ENCODE measurements at places on chromosomes 4 and X.

- DNase-seq, result no peak
Observed at GRCh38 chr4:161704653-161705052, 459.1 kb downstream of the FSTL5 start.

GRCh38 chr4:88350786-88351185 is 27.9 kb upstream of the HERC6 start:
- DNase-seq, result no peak

DNA sequence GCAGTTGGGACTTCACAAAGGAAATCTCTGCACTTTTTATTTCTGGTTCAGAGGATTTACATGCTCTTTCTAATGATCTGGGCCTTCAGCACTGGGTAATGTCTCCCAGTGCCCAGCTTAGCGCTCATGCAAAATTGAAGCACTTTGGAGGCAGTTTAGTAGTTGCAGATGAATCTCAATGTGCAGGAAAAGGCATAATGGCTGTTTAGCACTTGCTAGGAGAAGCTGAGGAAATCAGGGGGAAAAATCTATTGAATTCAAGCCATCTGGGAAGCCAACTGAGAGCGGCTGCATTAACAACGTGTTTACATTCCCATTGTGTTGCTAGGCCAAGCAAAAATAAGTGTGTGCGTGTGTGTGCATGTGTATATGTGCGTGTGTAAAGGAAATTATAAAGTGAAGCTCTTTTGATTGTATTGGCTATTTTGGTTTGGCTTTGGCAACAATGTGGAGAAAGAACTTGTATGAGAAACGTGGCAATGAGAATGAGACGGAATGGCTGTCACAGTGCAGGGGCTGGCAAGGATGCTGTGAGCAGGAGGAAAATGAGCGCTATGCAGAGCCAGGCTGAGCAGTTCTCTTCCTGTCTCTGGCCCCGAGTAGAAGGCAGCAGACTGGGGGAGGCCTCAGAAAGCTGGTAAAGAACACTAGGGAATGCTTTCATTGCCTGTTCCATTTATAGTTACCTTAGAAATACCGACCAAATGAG is 231.5 kb downstream of the UNC5C start:
- no peak for DNase-seq

DNA sequence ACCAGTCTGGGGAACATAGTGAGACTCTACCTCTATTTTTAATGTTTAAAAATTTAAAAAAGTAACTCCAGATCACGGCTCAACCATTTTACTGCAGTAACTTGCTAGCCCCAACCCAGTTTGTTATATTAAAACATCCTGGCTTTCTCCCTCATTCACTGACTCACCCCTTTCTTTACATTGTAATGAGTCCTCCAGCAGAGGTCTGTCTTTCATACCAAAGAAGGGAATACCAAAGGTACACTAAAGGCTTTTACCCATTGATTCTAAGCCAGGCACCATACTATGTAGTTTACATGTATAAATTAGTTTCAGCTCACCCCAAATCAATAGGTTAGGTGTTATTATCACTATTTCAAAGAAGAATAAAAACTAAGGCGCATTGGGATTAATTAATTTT is 286.9 kb downstream of the PACRGL start:
- DNase-seq, result no peak

- DNase-seq, result no peak
Observed at GRCh38 chr4:141352909-141353525, 132.3 kb downstream of the ZNF330 start.

GRCh38 chr4:77990456-77990855 is 66.7 kb upstream of the FRAS1 start:
- no peak for DNase-seq

GRCh38 chrX:68878977-68879645 is 50.3 kb downstream of the EFNB1 start:
- no peak for DNase-seq

- DNase-seq, result peak; percentile 47
Observed at GRCh38 chrX:150454508-150455214, 91.5 kb downstream of the MAMLD1 start.

DNA sequence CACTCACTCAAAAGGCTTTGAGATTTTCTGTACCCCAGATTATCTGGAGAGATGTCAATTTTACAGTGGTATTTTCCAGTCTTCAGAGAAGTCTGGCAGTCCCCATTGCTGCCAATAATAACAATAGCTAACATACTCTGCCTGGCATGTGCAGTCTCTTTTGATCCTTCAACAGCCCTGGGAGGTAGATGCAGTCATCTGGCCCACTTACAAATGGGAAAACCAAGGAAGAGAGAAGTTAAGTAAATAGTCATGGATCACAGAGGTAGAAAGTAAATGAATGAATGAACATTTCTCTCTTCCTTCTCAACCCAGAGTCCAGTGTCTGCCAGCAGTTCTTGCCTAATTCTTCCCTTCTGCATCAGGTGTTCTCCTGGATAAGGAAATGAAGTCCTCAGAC is 113.0 kb upstream of the EDNRA start:
- DNase-seq, result no peak

- DNase-seq, result no peak
Observed at GRCh38 chr4:98617358-98618047, 40.9 kb downstream of the TSPAN5 start.

DNA sequence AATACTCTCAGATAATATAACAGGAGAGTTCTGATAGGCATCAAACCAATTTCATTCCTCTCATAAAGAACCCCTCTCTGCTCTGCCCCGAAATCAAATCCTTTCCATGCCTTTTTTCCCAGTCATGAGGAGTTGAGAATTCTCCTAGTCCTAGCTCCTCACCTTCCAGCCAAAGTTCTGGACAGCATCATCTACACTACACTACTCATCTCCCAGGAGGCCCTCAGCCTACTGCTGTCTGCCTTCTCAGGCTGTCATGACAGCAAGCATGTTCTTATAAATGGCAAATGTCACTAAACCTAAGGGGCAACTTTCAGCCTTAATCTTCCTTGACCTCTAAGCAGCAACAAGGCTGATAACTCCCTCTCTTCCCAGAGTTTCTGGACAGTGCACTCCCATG is 26.6 kb downstream of the MAPK10 start:
- DNase-seq, result no peak

DNA sequence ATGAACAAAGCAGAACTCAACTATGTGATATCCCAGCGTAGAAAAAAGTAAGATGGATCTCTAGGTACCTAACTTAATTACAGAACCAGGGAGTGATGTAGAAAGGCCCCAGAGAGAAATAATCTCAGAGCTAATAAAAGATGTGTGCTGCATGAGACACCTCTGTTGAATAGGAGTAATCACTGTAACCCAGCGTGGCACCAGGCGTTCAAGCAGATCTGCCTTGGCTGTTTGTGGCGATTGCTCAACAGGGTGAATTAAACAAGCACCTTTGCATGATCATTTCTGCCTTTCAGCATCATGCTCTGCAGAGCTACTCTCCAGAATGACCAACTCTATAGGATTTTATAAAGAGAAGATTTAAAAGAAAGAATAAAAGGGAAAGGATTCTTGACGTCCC is 81.7 kb upstream of the KCNIP4 start:
- DNase-seq, result no peak

DNA sequence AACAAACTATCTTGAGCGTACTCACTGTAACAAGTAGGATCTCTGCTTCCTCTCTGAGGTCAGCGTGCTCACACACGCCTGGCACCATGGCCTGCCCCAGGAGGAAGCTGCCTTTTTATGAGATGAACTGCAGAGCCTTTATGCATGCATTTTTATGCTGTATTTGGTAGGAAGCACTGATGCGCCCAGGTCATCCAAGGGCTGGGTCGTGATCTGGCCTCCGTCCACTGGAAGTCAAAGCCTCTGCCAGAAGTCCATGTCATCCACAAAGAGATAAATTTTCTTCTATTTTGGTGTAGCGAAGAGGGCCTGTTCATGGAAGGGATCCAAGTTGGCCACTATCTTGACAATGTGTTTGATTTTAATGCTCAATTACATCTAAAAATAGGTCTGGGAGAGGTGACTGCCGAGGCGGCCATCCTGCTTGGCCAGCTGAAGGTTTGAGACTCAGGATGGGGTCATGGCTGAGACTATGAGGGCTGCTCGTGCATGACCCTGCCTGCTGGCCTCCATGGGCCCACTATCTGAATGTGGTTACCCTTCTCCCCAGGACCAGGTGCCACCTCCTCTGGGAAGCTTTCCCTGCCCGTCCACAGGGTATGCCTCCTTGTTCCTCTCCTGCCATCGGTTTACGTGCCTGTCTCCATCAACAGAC is 50.3 kb downstream of the HTRA3 start:
- DNase-seq, result peak; percentile 86

GRCh38 chr4:48275686-48276085 is 6.0 kb upstream of the TEC start:
- DNase-seq, result no peak

DNA sequence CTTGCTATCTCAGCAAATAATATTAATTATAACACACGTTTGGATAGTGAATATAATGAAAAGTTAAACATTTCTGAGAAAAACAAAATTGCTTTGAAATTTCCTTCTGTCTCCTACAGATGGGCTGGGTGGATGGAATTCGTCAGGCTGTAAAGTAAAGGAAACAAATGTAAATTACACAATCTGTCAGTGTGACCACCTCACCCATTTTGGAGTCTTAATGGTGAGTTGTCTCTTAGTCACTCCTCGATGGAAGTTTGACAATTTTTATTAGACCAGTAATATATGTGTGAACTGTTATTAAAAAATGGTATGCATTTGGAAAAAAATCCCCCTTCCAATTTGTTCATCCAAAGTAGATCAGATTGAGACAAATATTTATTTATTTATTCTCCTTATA is 92.5 kb upstream of the BRS3 start:
- DNase-seq, result no peak
